ENCODE measurements at places on chromosomes 13 and 19. TPM values are rescaled to one million over a fixed set of nuclear protein-coding genes. Genes with fewer than 3 reads are reported as not detected.

The IRGC gene
- not detected for total RNA-seq

The U2AF1L4 gene
- total RNA-seq = 4.8 TPM

The F10 gene
- total RNA-seq = 16.0 TPM

The ERICH6B gene
- not detected for total RNA-seq

The KLK4 gene
- total RNA-seq = not detected

The SPACA6 gene
- total RNA-seq = 21.4 TPM

The WASF3 gene
- 4.3 TPM for total RNA-seq

The SERP2 gene
- 11.2 TPM for total RNA-seq

The C19orf67 gene
- total RNA-seq = not detected

The KCNN4 gene
- total RNA-seq = 1.7 TPM

The SIGLEC12 gene
- total RNA-seq = not detected

The ZNF283 gene
- 0.86 TPM for total RNA-seq

The NR2C2AP gene
- 8.7 TPM for total RNA-seq

The FAM216B gene
- not detected for total RNA-seq

The OVOL3 gene
- total RNA-seq = not detected

The SMIM44 gene
- not detected for total RNA-seq

The CNFN gene
- not detected for total RNA-seq

The CRB3 gene
- not detected for total RNA-seq
